Stimulated activated CD8-positive, alpha-beta memory T cell treated with anti-CD3 and anti-CD28 coated beads, Interleukin-7, amount 100 ng/mL, for 1 hour (primary cell): ENCODE measurements at places on chromosomes 3 and 15.

GRCh38 chr15:98530570-98530969 is 117.8 kb upstream of the IGF1R start:
- no peak for DNase-seq

DNA sequence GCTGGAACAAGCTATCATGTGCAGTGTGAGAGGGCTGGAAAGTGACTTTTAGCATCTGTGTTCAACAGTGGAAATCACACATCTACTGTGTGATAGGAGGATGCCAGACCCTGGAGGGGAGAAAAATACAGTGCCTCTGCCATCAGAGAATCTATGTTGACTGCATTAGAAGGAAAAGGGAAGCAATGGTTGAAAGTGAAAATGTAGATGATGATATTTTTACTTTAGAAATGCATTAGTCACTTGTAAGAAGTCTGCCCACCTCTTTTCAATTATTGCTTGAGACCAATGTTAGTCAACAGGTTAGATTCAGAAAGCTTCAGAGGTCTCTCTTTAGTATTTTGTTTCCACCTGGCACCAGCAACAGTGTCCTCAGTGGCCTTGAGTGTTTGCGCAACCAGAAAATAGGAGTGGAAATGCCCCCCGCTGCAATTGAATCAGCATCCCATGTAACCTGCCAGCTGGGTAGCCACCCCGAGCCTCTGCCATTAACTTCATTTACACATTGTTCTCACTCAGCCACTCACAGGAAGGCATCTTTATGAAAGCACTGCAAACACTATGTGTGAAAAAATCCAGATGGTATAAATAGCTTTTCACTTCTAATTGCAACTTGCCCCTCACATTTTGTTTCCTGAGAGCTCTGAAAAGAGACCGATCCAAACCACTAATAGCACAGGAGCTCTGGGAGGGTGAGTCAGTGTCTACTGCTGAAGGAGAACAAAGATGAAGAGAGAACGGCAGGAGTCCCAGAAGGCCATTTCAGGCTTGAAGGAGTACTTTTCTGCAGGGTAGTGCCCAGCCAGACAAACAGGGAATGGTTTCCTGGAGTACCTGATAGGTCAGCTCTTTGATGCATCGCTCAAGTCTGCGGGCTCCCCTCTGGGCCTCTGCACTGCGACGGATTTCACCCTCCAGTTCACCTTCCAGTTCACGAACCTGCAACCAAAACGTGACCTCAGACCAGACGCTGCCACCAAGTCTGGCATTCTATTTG is 92.1 kb downstream of the HHLA2 start:
- DNase-seq, result no peak

DNA sequence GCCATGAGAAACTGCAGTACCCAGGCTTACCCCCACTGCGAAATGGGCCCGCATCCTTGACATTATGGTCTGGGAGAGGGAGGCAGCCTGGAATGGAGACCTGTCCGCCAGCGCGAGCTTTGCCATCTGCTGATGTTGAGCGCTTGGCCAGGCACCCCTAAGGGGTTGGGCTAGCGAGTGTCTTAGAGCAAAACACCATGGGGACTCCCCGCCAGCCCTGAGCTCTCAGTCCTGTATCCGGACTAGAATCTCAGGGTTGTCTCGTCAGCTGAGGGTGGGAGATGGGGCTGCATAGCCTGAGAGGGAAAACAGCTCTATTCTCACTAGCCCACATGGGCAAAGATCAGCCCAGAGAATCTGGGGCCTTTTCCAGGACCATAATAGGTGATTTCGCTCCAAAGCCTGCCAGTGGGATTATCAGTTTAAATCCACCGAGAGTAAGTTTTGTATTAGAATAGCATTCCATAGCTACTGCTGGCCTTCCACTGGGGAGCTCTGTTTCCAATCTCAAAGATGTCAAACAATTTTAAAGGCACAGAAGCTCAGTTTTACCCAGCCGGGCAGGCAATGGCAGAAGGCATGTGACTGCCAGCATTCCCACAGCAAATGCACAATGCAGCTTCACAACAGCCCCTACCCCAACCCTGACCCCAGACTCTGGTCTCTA is 167.5 kb upstream of the TPM1 start:
- no peak for DNase-seq

DNA sequence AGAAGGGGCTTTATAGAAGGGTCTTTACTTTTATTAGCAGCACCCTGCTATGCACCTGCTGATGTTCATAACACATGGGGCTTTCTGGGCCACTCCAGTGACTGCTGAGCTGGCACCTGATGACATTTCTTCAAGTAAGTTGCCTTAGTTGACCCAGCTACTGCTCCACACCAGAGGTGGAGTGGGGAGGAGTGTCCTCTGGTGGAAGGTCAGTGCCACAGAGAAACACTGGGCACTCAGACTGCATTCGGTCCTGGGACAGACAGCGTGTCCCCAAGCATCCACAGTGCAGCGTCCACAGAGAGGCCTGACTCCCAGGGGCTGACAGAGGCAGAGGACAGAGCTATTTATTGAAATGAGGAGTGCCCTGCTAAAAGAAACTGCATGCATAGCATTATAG is 74.9 kb upstream of the NSMCE3 start:
- DNase-seq, result no peak

DNA sequence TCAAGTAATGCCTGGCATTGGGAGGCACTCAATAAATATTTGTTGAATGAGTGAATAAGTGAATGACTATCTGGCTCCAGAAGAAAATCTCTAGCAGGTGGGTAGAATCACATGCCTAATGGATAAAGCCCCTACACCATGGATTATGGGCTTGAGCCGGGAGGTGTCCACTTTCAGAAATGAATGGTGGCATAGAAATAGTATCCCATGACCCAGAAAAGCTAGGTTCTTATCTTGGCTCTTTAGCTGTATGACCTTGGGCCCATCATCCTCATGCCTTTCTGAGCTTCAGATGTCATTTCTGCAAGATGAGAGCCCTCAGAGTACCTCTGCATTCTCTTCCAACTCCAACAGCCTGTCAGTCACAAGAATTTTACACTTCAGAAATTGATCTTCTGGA is 37.3 kb upstream of the TNIK start:
- no peak for DNase-seq

- DNase-seq, result no peak
Observed at GRCh38 chr3:111769110-111769991, 89.7 kb upstream of the PHLDB2 start.

DNA sequence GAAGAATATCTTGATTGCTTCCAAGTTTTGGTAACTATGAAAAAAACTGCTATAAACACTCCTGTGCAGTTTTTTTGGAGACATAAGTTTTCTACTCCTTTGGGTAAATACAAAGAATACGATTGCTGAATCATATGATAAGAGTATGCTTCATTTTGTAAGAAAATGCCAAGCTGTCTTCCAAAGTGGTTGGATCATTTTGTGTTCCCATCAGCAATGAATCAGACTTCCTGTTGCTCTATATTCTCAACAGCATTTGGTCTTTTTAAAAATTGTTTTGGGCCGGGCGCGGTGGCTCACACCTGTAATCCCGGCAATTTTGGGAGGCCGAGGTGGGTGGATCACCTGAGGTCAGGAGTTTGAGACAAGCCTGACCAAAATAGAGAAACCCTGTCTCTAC is 14.5 kb downstream of the BTD start:
- no peak for DNase-seq

- DNase-seq, result no peak
Observed at GRCh38 chr15:43845421-43845820, 18.6 kb downstream of the WDR76 start.

GRCh38 chr15:77603611-77604336 is 28.9 kb downstream of the LINGO1 start:
- no peak for DNase-seq

GRCh38 chr15:47517737-47518136 is 199.6 kb upstream of the SEMA6D start:
- DNase-seq, result no peak

DNA sequence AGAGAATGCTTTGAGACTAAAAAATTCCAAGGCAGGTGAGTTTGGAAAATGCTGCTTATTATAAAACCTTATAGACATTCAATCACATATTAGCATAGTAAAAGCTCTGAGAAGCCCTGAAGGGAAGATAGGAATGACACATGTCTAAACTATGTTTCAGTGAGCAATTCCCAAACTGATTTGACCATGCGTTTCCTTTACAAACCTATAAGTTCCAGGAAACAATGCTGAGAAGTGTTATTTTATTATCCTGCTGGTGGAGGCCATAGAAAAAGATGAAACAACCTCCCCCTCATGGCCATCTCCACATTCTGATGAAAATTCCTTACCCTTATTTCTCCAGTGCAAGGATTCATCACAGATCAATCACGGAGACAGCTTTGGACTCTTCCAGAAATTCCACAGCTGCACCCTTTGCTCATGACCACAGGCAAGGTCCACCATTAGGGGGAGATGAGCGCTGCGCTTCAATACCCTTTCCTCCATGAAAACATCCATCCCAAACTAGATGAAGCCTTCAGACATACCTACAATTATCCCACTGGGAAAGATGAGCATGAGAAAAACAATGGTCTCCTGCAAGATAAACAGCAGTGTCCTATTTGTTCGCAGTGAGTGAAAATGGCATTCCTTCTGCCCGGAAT is 372.1 kb downstream of the MAGI1 start:
- no peak for DNase-seq

DNA sequence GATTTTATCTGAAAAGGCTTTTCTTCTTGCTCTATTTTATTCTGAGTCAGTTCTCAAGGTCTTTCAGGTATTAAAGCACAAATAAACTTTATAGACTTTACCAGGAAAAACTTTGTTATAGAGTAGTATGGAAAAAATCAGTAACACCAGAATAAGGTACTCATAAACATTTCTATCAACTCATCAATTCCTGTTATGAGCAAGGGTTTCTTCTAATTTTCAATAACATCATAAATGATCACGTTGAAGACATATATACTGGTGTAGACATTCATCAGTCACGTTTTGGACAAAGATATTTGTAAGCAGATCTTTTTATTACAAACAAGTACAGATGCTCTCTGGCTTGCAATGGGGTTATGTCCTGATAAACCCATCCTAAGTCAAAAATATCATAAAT is 9.6 kb upstream of the HDC start:
- no peak for DNase-seq

- DNase-seq, result no peak
Observed at GRCh38 chr3:167750272-167750971, 14.9 kb downstream of the SERPINI1 start.

DNA sequence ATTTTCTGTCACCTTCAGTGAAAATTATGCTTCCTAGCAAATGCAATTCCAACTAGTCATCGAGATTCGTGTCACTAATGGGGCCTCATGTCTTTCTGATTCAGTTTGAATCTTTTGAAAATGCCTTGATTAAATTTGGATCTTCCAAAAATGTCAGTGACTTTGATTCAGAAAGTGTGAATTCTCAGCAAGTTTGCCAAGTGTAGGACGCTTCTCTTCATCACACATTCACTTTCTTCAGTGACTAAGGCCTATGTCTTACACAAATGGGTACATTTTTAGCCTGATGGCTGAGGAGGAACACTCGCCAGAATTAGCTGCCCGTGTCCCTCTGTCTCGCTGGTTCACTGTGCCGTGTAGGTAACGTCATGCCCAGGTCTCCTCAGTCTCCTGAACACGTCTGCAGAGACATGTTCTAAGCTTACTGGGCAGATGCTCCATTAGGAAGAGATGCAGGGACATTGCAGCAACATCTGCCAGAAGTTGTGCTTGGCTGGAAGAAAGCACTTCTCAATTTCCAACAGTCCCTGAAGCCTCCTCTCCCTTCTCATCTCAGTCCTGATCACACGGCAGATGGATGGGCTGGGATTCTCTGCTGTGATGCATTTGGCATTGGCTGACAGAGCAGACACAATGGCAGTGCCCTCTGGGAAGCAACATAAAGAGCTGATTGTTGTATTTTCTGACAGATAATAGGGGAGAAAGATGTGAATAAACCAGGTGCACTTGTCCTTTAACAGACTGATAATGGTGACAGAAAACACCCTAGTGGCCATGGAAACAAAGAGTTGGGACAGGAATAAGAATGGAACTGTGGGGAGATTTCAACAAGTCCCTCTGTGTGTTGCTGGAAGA is 29.1 kb upstream of the LYZL4 start:
- DNase-seq, result no peak

DNA sequence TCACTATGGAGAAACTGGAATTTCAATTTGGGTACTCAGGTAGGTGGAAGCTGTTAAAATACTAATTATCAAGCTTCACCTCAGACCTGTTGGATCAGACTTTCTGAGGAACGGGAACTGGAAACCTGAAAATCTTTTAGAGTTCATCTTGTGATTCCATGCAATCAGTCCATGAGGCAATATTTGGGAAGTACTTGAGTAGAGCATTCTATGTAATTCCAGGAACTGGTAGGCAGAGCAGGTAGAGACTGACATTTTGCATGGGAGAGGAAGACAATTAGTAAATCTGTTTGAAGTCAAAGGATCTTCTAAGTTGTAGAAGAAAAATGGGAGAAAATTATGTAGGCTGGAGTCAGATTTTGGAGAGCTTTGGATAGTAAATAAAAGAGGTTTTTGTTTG is 43.1 kb downstream of the FGF7 start:
- DNase-seq, result no peak

DNA sequence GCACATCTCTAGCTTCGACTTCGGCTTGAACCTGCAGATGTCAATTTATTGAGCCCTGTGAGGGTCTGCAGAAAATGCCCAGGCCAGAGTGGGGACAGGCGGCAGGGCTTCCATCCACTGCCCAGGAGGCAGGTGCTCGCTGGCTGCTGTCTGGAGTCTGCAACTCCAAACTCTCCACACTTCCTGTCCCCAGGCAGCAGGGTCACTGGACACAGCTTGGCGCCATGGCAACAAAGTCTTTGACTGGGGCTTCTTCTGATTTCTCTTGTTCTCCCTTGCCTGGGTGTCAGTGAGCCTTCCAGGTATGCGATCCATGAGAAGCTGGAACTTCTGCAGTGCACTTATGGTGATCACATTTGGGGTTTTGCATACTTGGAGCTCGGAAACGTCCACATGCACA is 33.5 kb downstream of the SV2B start:
- no peak for DNase-seq

GRCh38 chr3:160343132-160343531 is 55.9 kb downstream of the IFT80 start:
- DNase-seq, result no peak

DNA sequence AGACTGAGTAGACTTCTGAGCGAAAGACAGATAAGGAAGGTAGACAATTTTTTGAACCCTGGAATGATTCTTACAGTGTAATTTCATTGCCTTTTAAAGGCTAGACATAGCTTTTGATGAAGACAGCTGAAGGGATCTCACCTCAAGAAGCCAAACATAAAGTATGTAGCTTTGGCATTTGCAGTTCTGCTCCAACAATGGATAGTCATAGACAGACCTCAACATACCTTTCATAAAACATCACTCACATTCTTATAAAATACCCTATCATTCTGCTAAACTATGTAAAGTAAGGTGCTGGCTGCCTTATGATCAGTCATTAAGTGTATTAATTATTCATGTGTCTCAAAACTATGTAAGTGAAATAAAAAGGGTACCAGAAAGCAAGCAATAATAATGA is 70.0 kb downstream of the UBE3A start:
- no peak for DNase-seq

DNA sequence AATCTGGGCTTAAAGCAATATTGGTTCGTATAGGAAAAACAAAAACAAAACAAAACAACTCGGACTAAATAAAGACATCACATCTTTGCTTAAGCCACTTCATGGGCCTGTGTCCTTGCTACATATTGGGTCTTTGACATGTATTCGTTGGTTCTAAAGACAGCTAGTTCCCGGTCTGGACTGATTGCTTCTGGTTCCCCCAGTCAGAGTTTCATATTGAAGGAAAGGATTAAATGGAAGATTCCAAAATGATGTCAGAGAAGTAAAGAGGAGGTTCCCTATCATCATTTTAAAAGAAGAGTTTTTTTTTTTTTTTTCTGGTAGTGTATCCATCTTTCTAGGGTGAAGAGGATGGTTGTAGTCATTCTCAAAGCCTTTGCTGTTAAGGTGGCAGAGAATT is 2.3 kb downstream of the OXSR1 start:
- no peak for DNase-seq
